ENCODE measurements at places on chromosomes 5 and 9. TPM values are rescaled to one million over a fixed set of nuclear protein-coding genes. Genes with fewer than 3 reads are reported as not detected.

UQCRQ gene
- 727 TPM for total RNA-seq

SLC6A19 gene
- 0.73 TPM for total RNA-seq

HTR1A gene
- not detected for total RNA-seq

CARD9 gene
- 2.1 TPM for total RNA-seq

GPRIN1 gene
- total RNA-seq, result 0.18 TPM

CDH12 gene
- total RNA-seq, result not detected

PGM5 gene
- 2.9 TPM for total RNA-seq

SEMA5A gene
- total RNA-seq, result 5.7 TPM

TAF1L gene
- not detected for total RNA-seq

BNC2 gene
- total RNA-seq, result 0.55 TPM

LCN9 gene
- total RNA-seq, result not detected

KIAA0825 gene
- total RNA-seq, result 3.1 TPM

CXCL14 gene
- total RNA-seq, result 4.8 TPM

STC2 gene
- total RNA-seq, result 0.65 TPM

NOL6 gene
- 15.3 TPM for total RNA-seq

COL5A1 gene
- 2.8 TPM for total RNA-seq

C6 gene
- 487 TPM for total RNA-seq

SLC45A2 gene
- total RNA-seq, result 0.48 TPM

LEAP2 gene
- 168 TPM for total RNA-seq

ZNF658 gene
- 3.3 TPM for total RNA-seq

- DNase-seq, result no peak
Observed at GRCh38 chr9:121937240-121937639, 155.9 kb downstream of the TTLL11 start.

- no peak for DNase-seq
Observed at GRCh38 chr5:103010168-103010567, 109.8 kb downstream of the GIN1 start.

- no peak for DNase-seq
Observed at GRCh38 chr5:125778791-125779190, 644.4 kb upstream of the GRAMD2B start.

DNA sequence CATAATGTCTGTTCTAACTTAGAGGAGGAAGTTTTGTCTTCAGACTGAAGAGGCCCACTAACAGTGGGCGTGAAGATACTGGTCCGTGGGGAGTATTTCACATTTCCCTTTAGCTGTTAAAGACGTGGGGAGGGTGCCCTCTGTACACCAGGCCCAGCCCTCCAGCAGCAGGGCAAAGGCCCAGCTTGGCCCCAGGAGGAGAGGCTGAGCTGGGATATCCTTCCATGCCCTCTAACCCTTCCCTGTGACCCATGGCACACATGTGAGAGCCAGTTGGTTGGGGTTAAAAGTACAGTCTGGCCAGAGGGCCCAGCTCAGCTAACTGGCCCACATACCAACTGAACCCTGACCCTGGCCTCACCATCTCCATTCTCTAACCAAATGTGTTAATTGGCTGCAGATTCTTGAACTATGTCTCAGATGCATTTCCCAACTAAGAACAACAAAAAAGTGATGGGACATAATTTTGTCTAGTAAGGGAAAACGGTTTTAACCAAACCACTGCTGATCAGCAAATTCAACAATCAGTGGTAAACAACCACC, 74.4 kb downstream of the LHFPL2 start:
- peak; percentile 57 for DNase-seq

DNA sequence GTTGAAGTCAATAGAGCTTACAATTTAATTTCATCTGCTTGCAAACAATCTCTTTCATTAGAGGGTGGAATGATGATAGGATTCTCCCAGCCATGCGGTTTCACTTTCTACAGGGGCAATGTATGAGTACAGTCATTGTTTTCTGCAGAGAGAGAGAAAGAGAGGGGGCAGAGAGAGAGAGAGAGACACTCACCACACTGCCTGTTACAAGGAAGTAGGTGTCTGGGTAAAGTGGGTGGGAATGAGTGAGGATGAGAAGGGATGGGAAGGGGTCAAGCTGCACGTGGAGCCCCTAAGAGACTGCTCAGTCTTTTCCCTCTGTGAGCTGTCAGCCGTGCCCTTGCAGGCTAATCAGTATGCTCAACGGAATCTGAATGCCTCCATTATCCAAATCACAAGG, 454.3 kb downstream of the KDM4C start:
- DNase-seq, result no peak

- no peak for DNase-seq
Observed at GRCh38 chr9:69380811-69381210, 55.8 kb downstream of the ENTREP1 start.

GRCh38 chr9:70573308-70573707, 158.9 kb upstream of the KLF9 start:
- no peak for DNase-seq

GRCh38 chr5:61604076-61605025, 272.3 kb downstream of the ZSWIM6 start:
- DNase-seq, result no peak

GRCh38 chr9:137149363-137149762, 10.4 kb downstream of the GRIN1 start:
- DNase-seq, result no peak

GRCh38 chr5:151904127-151904526, 20.5 kb downstream of the GLRA1 start:
- no peak for DNase-seq

- no peak for DNase-seq
Observed at GRCh38 chr5:53087621-53088121, 21.9 kb downstream of the MOCS2 start.

DNA sequence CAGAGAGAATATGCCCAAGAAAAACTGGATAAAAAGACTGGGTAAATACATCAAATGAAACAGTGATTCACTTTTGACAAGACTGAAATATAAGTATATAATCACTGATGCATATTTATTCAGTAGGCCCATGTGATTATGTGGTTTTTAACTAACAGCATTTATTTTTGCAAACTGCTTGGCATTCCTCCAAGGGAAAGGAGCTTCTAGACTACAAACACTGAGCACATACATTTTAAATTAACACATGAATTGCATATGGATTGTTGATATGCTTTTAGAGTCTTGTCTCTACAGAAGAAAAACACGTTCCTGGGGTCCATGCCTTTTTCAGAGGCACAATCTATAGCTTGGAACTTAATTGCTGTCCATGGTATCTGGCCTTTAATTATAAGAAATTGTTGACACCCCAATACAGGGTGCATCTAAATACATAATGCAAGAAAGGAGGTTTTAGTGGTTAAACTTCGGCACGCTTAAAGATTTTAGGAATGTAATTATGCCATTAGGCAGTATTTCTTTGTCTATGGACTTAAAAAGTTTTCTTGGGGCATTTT, 6.9 kb upstream of the MEIKIN start:
- DNase-seq, result no peak

- DNase-seq, result no peak
Observed at GRCh38 chr9:109974918-109975276, 194.9 kb downstream of the PALM2AKAP2 start.

- no peak for DNase-seq
Observed at GRCh38 chr5:118519466-118519865, 468.9 kb downstream of the DTWD2 start.

GRCh38 chr5:149688406-149688805, 41.7 kb upstream of the PPARGC1B start:
- DNase-seq, result no peak

DNA sequence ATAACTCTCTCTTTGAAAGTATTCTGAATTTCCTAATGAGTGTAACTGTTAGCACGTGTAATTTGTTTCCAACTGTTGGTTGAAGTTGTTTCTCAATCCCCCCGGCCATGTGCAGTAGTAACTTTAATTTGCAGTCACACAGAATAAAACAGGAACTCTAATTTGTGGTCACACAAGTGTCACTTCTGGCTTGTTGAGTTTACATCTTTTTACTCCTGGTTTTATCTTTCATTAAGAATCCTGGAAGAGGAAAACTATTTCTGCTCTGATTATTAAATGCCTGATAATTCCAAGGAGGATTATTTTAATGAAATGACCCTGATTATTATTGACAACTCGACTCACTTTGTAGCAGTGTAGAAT, 1.2 kb downstream of the SCAMP1 start:
- no peak for DNase-seq

DNA sequence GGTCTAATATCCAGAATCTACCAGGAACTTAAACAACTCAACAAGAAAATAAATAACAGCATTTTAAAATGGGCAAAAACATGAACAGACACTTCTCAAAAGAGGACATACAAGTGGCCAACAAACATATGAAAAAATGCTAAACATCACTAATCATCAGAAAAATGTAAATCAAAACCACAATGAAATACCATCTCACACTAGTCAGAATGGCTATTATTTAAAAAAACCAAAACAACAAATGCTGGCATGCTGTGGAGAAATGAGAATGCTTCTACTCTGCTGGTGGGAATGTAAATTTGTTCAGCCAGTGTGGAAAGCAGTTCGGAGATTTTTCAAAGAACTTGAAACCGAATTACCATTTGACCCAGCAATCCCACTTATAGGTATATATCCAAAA, 63.1 kb downstream of the ADAMTS6 start:
- no peak for DNase-seq

DNA sequence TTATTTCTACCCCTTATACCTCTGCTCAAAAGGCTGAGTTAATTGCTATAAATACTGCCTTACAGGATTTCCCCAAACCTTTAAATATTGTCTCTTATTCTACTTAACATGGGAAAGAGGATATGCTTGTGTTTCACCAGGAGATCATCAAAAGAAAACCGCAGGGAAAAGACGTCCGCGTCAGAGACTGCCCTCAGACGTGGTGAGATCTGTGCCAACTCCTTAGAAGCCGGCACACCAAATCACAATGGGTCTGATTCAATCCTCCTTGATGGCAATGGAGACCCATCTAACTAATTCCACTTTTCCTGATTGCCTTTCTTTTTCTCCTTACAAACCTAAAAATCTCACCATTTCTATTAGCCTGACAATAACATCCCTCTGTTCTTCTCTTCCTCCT, 55.0 kb downstream of the SH3PXD2B start:
- no peak for DNase-seq

- no peak for DNase-seq
Observed at GRCh38 chr9:36815566-36816348, 218.3 kb downstream of the PAX5 start.

- DNase-seq, result no peak
Observed at GRCh38 chr5:111124793-111125192, 32.6 kb downstream of the WDR36 start.

GRCh38 chr5:55865831-55866230, 14.7 kb downstream of the IL31RA start:
- no peak for DNase-seq

DNA sequence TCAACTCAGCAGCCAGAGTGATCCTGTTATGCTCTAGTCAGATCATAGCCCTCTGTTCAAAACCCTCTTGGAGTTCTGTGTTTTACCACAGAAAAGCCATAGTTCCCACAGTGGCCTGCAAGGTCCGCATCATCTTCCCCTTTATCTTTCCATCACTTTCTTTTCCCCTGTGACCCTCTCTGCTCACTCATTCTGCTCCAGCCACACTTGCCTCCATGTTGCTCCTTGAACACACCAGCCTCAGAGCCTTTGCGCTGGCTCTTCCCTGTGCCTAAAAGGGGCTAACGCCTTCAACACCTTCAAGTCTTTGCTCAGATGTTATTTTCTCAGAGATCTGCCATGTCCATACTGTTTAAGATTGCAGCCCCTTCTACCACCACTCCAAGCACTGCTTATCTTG, 26.3 kb downstream of the CSF2 start:
- DNase-seq, result no peak

DNA sequence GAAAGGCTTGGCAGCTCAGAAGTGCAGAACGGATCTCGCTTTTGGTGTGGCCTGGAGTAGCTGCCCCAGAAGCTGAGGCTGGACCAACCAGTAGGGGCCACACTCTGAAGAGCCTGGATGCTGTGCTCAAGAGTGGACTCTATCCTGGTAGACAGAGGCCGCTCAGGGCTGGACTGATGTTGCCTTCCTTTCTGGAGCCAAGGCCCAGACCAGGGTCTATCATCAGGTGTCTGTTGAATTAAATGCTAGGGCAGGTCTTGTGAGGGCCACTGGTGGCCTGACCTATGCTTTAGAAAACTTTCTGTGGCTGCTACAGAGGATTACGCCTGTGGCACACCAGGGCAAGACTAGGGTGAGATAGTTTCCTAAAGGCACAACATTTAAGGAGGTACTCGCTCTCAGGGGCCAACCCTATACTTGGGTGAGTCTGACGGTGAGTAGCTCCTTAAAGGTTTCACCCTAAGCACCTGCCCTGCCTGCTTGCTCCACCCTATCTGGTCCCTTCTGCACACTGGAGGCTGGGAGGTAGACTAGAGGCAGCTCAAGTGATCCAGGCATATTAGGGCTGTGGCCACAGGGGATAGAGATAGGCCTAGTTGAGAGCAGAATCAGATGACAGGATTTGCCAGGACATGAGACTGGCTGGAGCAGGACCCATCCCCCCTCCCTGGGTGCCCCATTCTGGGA, 9.8 kb upstream of the IRF1 start:
- DNase-seq, result no peak

- DNase-seq, result peak; percentile 69
Observed at GRCh38 chr5:173673295-173674101, 57.0 kb upstream of the BOD1 start.

GRCh38 chr9:33185858-33186257, 18.7 kb upstream of the B4GALT1 start:
- DNase-seq, result no peak

GRCh38 chr9:127208416-127208815, 56.2 kb upstream of the GARNL3 start:
- no peak for DNase-seq

DNA sequence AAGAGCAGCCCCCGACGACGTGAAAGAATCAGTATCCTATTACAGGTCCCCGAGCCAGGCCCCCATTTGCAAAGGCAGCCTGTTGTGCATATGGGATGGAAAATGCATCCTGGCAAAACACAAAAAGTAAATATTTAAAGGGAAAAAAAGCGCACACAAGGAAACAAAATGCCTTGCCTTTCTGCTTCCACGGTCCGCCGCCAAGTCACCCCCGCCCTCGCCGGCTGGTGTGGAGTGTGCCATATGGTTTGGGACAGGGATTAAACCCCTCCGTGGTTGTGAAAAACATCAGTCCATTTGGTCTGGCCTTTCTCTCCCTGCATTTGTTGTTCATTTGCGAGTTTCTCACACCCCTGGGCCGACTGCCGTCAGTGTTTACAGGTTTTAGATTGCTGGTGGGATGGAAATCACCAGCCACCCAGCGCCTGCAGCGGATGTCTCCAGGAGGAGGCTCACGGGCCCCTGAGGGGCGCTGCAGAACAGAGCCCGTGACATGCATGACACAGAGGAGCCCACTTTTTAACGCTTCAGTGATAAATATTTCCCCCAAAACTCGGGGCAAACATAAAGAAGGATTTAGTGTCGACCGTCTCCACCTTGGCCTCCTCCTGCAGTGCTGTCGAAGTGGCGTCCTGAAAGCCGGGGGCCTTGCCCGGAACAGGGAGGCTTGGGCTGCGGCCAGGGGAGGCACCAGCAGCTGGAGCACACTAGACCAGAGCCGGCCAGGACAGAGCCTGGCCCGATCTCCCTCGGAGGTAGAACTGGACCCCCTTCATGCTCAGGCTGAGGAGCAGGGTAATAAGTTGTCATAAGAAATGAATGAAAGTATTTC, 161.5 kb downstream of the HSD17B3 start:
- no peak for DNase-seq

DNA sequence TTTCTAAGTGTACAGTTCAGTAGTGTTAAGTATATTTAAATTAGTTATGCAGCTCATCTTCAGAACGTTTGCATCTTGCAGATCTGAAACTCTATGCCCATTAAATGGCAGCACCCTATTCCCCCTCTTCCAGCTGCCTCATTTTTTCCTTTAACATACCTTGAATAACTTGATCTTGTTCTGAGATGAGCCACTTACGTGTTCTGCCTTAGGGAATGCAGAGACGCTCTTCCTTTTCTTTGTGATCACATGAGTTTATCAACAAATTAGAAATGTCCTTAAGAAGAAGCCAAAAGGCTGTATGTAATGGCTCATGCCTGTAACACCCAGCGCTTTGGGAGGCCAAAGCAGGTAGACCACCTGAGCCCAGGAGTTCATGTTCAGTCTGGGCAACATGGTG, 57.6 kb downstream of the SLC46A2 start:
- no peak for DNase-seq

Measured in left lobe of liver (tissue), 2 donors.